ENCODE measurements at places on chromosomes 1 and 21.

- DNase-seq: no peak
These were observed 381.0 kb downstream of the TTLL7 start for GRCh38 chr1:83617883-83618282.

DNA sequence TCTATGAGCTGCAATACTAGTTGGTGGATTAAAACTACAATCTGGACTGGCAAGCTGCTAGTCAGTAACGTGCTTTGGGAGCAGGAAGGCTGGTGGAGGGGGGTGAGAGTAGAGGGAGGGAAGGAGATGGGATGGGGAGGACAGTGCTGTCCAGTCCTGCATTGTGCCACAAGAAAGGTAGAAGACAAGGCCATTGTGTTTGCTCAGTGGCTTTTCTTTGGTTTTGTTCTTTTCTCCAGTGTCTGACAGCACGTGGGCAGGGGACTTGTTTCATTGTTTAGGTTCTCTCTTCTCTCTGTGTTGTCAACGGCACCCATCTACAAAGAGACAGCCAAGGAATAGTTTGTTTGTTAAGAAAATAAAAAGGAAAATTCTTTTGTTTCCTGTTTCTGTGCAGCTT, 362.8 kb upstream of the PLXNA2 start:
- no peak for DNase-seq

DNA sequence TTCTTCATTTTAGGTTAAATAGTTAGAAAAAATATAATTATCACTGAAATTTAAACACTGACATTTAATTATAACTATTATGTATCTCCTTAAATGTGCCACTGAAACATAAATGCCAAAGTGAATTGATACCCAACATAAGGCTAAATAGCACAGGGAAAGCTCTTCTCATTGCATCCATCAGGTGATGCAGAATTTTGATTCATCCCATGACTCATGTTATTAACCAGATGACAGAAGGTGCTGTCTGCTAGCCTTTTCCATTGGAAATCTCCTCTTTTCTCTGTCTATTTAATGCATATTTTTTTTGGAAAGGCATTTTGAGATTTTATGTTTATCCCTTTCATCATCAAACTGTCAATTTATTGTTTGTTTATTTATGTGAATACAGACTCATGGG, 136.8 kb downstream of the KCNK2 start:
- DNase-seq: no peak

GRCh38 chr1:6646499-6647148, 22.0 kb downstream of the THAP3 start:
- no peak for DNase-seq

DNA sequence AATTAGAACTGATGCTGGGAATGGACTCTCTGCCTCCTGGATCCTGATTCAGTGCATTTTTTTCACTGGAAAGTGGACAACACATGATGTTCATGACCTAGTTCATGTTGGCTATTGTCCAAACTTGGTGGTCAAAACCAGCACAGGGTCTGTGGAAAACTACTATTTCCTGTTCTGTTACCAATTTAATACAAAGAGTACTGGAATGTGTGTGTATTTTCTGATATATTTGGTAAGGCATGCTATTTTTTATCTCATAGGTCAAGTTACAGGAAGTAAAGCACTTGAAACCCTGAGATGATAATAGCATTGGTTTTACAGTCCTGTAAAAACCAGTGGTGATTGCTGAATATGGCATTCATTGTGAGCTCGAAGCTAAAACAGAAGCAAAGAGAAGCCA, 89.9 kb downstream of the SGIP1 start:
- DNase-seq: no peak

GRCh38 chr1:176770066-176770465, 307.1 kb downstream of the PAPPA2 start:
- no peak for DNase-seq

DNA sequence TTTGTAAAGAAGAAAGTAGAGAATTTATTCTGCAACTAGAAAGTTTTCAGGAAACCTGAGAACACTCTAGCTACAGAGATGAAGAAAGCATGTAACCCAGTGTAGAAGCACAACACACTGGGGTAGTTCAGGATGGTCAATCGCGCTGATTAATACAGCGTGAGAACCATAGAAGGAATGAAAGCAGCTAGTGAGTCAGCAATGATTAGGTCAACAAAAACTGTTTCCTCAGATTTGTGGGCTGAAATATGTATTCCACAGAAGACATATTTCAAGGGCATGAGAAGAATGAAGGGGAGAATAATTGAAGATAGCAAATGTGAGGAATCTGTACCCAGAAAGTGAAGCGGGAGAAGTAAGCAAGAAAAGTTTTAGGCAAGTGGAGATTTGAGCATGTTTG, 97.8 kb upstream of the ADGRL2 start:
- no peak for DNase-seq

GRCh38 chr1:108691128-108691941, 775 bp upstream of the PRPF38B start:
- no peak for DNase-seq

Data from mucosa of descending colon (tissue), 3 donors.